ENCODE measurements at places on chromosomes 4 and X.

GRCh38 chrX:68284281-68284904, 148.9 kb downstream of the OPHN1 start:
- no peak for DNase-seq

GRCh38 chr4:14752341-14753046, 249.8 kb upstream of the CPEB2 start:
- no peak for DNase-seq

DNA sequence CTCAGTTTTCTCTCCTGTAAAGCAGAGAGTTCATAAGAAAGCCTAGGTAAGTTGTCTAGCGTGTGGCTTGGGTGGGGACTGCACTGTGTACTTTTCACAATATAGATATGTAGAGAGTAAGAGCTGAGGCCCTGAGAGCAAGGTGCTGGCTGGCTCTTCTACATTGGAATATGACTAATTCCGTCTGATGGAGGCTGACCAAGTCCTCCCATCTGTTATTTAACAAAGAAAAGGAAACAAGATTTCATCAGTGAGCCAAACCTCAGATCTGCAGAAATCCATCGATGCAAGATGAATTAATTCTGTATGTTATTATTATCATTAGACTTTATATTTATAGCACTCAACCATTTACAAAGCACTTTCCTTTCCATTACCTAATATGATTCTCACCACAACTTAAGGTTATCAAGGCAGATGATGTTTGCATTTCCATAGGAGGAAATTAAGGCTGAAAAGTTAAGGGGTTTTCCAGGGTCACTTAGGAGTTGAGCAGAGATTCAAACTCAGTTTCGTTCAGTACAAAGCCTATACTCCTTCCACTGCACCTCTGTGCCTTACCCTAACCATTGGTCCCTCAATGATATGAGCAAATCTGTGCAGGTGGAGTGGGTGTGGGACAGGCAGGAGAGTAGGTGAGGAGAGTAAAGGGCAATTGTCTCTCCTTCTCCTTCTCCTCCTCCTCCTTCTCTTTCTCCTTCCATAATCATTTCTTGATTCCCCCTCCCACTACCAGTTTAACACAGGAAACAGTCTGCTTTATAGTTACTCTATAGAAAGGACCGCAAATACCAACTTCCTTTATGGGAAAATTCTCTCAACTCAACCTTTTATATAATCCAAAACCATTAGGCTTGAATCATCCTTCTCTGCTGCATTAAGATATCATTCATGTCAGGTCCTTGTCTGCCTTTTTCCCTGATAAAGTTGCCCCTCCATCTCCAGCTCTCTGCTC, 27.6 kb upstream of the SRD5A3 start:
- no peak for DNase-seq

GRCh38 chr4:8748236-8748575, 123.4 kb downstream of the HMX1 start:
- no peak for DNase-seq

GRCh38 chrX:16319929-16320328, 152.6 kb downstream of the MAGEB17 start:
- no peak for DNase-seq

DNA sequence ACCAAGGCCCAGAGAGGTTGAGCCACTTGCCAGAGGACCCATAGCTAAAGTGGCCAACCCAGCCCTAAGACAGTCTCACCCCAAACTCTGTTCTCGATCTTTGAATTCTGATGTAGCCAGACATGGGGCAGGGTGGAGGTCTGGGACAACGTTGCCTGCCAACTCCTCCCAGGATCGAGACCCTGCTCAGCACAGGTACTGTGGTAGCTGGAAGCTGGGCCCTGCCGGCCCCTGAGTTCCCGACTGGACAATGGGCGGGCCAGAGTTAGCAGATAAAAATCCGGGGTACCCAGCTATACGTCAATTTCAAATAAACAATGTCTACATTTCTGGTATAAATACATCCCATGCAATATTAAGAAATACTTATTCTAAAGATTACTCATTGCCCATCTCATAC, 35.3 kb downstream of the ADRA2C start:
- no peak for DNase-seq

DNA sequence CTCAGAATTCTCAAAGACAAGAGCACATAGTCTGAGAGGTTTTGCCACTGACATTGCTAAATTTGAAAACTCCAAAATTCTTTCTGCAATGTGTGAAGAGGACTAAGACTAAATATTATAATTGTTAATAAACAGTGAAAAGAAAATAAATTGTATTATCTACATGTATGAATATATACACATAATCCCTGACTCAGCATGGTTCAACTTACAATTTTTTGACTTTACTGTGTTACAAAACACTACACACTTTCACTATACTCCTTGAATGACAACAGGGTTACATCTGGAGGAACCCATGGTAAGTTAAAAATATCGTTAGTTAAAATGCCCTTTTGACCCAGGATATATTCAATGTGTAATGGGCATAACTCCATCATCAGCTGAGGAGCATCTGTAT, 2017.2 kb upstream of the TENM3 start:
- DNase-seq = no peak

GRCh38 chrX:37783305-37783704, 3.4 kb downstream of the CYBB start:
- DNase-seq = no peak

GRCh38 chr4:76198411-76199237, 15.0 kb downstream of the SCARB2 start:
- peak; percentile 18 for DNase-seq

DNA sequence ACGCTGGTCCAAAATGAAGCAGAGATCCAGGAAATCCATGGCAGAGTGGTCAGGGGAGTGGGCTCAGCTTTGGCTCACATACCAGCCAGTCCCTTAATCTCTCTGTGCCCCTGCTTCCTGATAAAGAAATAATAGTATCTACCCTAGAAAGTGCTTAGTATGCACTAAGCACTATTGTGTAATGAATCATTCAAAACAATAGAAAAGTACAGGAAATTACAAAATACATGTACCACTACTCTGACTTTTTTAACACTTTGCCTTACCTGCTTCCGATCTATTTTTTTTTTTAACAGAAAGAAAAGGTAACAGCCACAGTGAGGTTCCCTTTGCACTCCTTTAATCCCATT, 49.9 kb downstream of the TBC1D9 start:
- DNase-seq = no peak

- DNase-seq = no peak
Observed at GRCh38 chr4:76898385-76898692, 395 bp upstream of the SOWAHB start.

DNA sequence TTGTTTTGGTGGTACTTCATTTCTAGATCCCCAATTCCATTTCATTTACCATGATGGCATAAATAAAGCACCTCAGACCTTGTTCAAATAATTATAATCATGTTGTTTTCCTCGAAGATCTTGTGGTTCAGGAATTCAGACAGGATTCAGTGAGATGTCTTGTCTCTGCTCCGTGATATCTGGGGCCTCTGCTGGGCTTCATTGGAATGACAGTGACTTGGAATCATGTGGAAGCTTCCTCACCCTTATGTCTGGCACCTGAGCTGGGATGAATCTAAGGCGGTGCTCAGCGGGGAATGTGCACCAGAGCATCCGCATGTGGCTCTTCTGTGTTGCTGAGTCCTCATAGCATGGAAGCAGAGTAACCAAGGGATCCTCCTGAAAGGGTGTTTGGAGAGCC, 132.2 kb downstream of the VEGFC start:
- DNase-seq = no peak

- DNase-seq = no peak
Observed at GRCh38 chrX:16186380-16187007, 19.2 kb downstream of the MAGEB17 start.

- no peak for DNase-seq
Observed at GRCh38 chr4:107098401-107098800, 62.3 kb upstream of the DKK2 start.

DNA sequence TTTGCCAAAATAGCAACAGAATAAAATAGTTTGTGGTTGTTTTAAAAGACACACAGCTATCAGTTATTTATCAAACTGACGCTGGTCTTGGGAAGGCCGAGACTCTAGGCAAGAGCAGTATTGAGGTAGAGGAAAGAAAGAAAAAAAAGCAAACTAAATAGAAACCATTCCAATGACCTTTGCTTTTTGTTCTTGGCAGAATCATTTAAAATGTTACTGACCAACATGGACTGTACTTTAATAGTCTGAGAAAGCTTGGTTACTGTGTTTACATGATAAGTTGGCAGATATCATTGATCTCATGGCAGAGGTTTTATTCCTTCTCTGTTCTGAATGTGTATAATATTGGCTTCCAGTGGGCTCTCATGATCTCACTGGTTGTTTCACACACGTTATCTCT, 11.9 kb downstream of the CWH43 start:
- DNase-seq = no peak

DNA sequence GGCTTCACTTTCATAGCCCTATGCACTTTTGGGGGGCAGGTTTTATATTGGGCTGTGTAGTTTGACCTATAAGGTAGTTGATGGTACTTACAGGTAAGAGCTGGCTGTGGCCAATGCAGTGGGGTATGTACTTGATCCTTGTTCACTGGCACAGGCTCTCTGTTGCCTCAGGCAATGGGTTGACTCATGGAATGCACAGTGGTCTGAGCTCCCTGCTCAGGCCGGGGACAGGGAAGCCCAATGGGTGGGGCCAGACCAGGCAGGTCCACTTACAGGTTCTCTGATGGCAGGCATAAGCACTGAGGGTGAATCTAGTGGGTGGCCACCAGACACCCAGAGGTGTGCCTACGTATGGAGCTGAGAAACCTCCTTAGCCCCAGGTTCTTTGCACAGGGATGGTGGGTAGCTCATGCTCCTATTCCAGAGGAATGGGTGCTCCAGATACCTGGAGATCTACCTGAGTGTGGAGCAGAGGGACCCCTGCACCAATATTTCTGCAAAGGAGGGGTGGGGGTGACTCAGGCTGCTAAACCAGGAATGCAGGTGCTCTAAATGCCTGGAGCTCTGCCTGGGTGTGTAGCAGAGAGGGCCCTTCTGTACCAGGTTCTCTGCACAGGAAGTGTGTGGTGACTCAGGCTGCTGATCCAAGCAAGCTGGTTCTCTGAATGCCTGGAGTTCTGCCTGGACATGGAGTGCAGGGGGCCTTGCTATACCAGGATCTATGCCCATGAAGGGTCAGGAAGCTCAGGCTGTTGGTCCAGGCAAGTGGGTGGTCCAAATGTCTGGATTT, 52.3 kb downstream of the IL1RAPL2 start:
- DNase-seq = no peak

- DNase-seq = no peak
Observed at GRCh38 chr4:40238700-40239548, 42.1 kb downstream of the RHOH start.

DNA sequence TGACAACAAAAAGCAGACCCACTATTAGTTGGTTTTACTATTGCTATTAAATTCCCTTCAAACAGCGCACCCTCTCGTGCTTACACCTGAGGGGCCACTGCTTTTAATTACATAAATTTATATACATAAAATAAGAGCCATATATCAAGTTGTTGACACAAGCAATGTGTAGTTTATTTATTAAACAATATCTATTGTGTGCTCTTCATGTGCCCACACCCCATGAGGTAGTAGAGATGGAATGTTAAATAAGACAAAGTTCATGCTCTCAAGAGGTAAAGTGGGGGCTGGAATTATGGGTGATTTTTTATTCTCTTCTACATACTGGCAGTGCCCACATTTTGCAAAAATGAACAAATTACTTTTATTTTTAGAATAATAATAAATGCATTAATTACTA, 47.3 kb downstream of the KCNIP4 start:
- DNase-seq = no peak

DNA sequence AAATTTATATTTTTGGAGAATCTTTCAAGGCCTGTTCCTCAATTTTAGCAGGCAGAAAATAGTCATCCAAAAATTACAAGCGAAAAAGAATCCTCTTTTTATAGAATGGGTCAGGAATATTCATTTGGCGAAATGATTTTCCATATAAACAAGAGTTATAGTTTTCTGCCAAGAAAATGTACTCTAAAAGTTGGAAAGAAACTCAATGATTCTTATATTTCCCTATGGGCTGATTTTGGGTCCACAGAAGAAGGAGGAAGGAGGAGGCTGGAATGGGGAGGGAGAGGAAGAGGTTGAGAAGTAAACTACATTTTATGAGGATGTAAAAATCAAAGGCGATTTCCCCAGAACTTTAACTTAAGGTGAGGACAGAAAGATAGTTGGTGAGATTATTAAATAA, 159.3 kb downstream of the DCAF12L1 start:
- no peak for DNase-seq

- no peak for DNase-seq
Observed at GRCh38 chr4:76725039-76725438, 172.9 kb downstream of the SOWAHB start.

- DNase-seq = no peak
Observed at GRCh38 chr4:8687083-8687482, 94.5 kb downstream of the CPZ start.

DNA sequence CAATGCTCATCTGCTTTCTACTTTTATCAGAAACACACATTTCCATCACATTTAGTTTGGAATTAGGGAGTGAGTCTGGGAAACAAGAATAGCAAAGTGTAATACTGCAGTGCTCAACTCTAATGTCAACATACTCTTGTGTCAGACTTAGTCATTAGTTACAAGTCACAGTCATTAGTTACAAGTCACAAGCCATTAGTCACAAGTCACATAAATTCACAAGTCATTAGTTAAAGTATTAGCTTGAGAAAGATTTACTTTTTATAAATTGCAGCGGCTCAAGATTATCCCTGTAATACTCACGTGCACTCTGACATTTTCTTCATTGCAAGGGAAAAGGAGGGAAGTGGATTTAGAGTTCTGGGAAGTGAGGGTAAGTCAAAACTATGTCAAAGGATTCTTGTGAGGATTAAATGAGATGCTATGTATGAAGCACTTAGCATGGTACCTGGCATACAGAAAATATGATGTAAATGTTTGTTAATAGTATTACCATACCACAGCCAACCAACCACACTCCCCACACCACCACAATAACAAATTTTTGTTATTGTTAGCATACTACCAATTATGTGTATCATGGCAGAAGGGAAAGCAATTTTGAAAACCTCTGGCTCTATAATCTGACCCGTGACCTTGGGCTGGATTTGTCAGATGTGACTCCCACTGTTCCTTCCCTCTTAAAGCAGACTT, 116.6 kb downstream of the ARHGAP24 start:
- DNase-seq = no peak

DNA sequence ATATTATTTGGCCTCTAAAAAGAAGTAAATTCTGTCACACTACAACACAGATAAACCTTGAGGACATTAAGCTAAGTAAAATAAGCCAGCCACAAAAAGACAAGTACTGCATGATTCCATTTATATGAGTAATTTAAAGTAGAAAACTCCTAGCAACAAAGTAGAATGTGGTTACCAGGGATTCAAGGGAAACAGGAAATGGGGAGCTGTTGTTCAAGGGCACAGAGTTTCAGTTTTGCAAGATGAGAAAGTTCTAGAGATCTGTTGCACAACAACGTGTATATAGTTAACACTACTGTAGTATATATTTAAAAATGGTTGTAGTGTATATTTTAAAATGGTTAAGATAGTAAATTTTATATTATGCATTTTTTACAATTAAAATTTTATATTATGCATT, 25.4 kb downstream of the SEC31A start:
- no peak for DNase-seq

DNA sequence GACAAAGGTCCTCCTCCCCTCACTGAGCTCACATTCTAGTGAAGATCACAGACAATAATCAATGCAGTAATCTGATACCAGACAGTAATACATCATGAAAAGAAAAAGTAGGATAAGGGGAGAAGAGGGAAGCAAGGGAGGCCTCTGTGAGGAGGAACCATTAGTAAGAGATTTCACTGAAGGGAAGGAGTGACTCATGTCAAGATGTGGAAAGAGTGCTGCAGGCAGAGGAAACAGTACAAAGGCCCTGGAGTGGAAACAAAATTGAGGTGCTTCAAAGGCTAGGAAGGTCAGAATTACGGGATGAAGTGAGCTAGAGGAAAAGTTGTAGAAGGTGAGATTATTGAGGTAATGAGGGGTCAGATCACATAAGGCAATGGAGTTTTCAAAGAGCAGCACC, 38.1 kb downstream of the LAMTOR3 start:
- no peak for DNase-seq
